ENCODE measurements at places on chromosomes 3 and 15. TPM values are rescaled to one million over a fixed set of nuclear protein-coding genes. Genes with fewer than 3 reads are reported as not detected.

KLHL40 gene
- 241 TPM for total RNA-seq

WDR72 gene
- total RNA-seq = not detected

PIGZ gene
- 4.5 TPM for total RNA-seq

ZMAT3 gene
- 12.7 TPM for total RNA-seq

DCBLD2 gene
- 4.1 TPM for total RNA-seq

SNTN gene
- not detected for total RNA-seq

OR5K2 gene
- total RNA-seq = not detected

RTP4 gene
- 0.88 TPM for total RNA-seq

UBA7 gene
- total RNA-seq = 6.7 TPM

MYEF2 gene
- 0.66 TPM for total RNA-seq

PTPRG gene
- total RNA-seq = 21.8 TPM

- no peak for DNase-seq
Observed at GRCh38 chr15:39172380-39173281, 408.2 kb upstream of the THBS1 start.

DNA sequence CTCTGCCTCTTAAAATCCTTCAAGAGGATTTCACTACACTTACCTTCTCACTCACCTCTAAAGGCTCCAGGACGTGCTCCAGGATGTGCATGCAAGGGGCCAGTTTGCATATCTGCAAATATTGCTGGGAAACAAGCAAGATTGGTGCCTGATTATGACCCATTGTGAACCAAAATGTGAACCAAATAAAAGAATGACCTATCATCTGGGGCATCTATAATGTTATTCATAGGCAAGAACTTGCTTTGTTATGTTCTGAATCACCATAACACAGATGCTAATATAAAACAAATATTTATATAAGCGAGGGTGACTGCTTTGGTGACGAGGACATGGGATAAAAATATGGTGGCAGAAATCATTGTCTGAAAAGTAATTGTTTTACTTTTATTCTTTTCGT lies 5.5 kb downstream of the IL12A start:
- DNase-seq = no peak

- no peak for DNase-seq
Observed at GRCh38 chr3:31839144-31839917, 141.7 kb downstream of the OSBPL10 start.

DNA sequence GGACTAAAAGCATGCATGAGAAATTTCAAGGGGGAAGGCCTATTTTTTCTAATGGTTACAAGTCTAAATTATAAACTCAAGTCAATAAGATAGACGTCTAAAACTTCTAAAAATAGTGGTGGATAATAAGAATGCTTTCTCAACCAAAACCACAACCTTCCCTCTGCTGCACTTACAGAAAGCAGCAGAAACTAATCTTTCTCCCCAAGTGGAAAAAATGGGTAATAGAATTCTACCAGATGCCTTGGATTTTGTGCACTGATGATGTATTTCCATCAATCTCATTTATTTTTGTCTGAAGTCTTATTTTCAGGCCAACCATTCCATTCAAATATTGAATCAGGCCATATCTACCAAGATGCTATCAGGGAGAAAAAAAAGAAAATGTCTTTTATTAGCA lies 344.7 kb downstream of the NEK10 start:
- no peak for DNase-seq

- no peak for DNase-seq
Observed at GRCh38 chr3:194671511-194671899, 486 bp downstream of the LSG1 start.

DNA sequence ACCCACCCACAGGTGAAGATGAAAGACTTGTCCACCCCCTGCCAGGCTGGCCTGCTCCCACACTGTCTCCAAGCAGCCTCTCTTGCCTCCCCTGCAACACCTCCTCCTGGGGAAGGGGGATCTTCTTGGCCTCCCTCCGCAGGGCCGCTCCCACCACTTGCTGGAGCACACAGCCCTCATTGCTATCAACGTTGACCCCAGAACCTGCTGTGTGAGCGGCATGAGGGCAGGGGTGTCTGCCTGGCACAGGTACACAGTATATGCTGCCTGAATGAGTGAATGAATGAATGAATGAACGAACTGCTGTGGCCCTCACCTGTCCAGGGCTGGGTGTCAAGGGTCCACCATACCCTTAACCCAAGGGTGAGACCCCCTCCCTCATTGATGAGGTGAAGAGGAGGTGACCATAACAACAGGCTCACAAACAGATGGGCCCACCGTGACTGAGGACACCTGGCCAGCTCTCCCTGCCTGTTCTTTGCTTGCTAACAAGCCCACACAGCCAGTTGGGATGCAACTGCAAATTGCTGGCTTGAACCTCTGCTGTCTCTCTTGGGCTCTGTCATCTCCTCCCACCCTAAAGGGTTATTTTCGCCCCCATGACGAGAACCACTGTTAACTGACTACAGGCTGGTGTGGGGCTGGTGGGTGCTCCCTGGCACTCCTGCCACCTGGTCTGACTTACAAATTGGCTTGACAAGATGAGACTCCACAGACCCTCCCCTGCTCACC lies 22.5 kb downstream of the SLC41A3 start:
- no peak for DNase-seq

DNA sequence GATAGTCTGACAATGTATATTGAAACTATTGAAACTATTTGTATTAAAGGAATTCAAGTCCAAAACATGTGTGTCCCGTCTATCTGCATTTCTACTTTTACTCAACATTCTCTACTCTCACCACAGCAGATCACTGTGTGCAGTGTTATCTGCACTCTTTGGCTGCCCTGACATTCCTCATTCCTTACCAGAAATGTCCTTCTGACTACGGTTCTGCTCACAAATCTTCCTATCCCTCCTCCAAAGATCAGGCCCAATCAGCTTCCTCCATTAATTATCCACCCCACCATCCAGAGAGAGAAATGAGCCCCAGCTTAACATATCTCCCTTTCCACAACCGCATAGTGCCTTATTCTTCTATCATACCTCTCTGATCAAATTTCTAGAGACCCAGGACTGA lies 94.7 kb downstream of the TBL1XR1 start:
- no peak for DNase-seq

DNA sequence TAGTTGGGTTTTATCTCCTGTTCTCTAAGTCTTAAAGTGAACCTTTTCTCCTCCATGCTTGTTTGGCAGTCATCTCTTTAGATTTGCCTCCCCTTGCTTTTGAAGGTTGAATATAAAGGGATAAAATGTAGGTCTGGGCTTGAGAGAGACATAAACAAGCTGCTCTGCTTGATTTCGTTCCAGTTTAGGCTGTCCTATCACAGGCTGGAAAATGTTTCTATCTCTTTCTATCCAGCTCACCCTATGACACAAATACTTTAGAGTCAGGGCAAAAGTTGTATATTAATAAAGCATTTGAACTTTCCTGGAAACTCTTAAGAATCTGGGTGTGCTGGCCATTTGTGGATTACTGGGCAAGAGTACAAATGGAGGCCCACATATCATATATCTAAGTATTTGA lies 29.5 kb upstream of the ZBBX start:
- DNase-seq = no peak

- no peak for DNase-seq
Observed at GRCh38 chr15:89775815-89776214, 317 bp upstream of the MESP2 start.

DNA sequence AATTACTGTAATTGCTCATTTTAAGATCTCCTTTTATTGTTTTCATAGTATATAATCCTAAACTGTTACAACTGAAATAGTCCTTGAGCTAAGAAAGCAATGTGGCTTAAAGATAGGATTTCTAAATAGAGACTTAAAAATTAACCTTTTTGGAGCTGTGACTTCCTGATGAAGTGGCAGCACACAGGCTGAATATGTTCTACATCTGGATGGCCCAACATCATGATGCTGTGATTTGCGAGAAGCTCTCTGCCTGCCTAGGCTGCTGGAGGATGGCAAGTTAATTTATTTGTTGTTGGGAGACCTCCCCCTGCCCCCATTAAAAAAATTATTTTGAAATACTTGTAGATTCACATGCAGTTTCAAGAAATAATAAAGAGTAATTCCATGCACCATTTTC lies 134.5 kb downstream of the IGF1R start:
- DNase-seq = no peak

GRCh38 chr3:42349765-42350594 lies 60.4 kb downstream of the LYZL4 start:
- DNase-seq = no peak

DNA sequence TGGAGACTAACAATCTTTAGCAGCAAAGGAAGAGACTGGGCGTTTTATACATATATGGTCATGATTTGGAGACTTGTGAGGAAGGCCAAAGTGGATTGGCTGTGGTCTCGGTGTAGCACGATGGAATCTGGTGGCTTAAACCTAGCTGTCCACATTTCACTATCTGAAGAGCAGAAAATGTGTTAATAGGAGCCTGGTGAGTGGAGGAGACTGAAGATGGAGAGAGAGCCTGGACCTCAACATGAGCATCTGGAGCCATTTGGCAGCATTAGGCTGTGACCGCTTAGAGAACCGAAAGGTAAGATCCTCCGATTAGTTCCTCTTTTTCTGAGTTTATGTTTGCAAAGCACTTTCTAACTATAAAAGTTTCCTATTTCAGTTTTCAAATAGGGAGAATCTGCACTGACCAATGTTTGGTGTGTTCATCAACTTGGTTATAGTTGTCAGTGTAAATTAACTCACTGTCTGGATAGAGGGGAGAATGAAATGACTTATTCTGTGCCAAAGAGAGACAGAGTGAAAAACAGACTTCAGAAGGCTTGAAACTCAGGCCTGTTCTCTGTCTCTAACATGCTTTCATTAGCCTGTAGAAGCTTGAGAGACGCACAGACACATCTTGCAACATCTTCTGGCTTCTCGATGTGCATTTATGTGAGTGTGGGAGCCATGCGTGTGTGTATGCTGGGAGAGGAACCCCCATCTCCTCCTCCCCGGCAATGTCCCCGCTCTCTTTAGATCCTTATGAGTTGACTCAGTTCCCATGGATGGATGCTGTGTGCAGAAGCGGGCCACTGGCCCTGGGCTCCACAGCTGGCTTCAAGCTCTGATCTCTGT lies 244.7 kb upstream of the TBL1XR1 start:
- DNase-seq = no peak

- no peak for DNase-seq
Observed at GRCh38 chr3:156509189-156510174, 45.4 kb downstream of the SSR3 start.

DNA sequence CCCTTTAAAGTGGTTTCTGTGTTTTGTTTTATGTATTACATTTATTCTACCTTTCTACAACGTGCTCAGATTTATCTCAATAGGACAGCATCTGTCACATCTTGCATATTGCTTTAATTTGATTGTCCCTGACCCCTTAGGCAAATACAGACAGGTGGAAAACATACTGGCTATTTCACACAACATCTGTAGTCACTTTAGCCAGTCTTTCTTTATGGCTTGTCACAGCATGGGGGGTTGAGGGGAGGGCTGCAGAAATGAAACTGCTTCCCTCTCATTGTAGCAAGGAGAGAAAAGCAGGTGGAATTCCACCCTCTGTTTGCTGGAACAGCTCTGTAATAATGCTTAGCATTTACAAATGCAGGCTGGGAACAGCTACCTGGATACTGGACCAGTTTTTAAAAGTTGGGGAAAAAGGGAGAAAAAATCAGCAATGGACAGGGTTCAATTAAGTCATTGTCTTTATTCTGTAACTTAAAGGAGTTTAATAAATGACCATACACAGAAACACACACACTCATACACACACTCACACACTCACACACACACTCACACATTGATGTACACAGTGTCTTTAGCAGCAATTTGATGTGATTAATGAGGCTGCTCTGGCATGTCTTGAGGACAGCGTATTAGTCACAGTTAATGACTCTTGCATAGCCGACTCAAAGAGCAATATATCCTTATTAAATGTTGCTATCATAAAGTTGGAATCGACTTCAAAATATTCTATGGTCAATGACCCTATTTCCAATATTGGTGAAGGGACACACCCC lies 283.7 kb upstream of the GBE1 start:
- DNase-seq = no peak

DNA sequence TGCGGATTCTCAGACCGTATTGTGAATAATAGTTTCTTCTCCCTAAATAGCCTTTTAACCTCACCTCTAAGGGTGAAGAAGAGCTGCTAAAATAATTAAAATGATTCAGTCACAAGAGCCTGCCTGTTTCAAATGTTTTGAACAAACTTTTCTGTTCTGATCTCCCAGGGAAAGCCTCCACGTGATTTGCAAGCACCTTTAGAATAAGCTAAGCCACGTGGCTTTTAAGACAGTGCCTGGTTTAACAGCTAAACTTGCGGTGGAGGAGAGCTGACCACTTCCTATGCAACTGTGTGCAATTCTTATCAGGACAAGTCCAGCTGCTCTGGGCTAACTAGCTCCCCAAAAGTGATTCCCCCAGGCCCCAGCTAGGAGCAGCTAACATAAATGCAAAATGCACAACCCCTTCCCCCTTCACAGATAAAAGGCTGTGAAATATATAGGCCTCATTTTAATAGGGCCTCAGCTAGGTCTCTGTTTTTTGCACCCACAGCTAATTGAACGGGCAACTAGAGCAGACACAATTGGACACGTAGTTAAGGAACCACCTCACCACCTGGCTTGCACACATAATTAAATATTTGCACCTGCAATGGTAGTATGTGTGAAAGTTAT lies 401.2 kb upstream of the NR2F2 start:
- no peak for DNase-seq

GRCh38 chr15:52100807-52101442 lies 11.7 kb downstream of the BCL2L10 start:
- DNase-seq = peak; percentile 85

GRCh38 chr15:44573386-44573785 lies 36.4 kb downstream of the EIF3J start:
- no peak for DNase-seq

GRCh38 chr3:129687586-129688125 lies 81.2 kb upstream of the PLXND1 start:
- no peak for DNase-seq

DNA sequence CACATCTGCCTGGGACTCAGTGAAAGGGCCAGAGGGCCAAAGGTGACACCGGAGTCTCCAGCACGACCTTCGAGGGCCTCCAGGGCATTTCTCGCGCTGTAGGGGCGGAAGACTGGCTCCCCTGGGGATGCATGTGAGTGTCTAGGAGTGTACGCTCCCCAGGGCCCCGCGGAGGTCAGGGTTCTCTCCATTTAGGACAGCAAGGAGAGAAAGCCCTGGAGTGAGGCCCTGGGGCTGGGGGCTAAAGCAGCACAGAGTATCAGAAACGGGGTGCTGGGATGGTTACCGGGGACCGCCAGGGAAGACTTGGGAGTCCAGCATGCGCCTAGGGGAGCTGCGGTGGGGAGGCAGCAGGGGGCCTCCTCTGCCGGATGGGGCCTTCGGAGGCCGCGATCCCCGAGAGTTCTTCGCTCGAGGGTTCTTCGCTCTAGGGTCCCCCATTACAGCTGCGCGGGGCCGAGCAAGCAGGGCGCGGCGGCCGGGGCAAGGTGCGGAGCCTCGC lies 595 bp upstream of the APBA2 start:
- DNase-seq = no peak

Data from psoas muscle (tissue), 8 donors.